ENCODE measurements at places on chromosomes 12 and 14.

- DNase-seq = no peak
Observed at GRCh38 chr12:93174048-93174447, 203.7 kb upstream of the NUDT4 start.

DNA sequence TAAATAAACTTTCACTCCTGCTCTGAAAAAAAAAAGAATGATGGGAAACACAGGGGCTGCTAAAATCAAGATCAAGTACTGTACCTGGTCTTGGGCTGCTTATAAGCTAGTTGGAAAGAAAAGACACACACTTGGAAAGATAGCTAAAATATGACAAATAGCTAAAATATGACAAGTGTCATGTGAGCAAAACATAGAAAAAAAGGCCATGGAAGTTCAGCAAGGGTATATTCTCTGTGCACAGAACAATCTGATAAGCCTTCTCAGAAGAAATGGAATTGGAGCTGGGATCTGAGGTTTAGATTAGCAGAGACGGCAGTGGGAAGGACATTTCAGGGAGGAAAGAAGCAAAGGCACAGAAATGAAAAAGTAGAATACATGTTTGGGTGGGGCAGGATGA is 126.2 kb upstream of the PMCH start:
- no peak for DNase-seq

- peak; percentile 100 for DNase-seq
Observed at GRCh38 chr14:103847451-103848174, at the start of gene PPP1R13B. TSS of gene PPP1R13B (minus strand) at chr14:103847575. CDS start at chr14:103847307, 268 bp downstream.

GRCh38 chr14:38419579-38419978 is 163.7 kb upstream of the CLEC14A start:
- no peak for DNase-seq

GRCh38 chr14:90544566-90544965 is 147.7 kb downstream of the CALM1 start:
- no peak for DNase-seq
